Nucleus accumbens (tissue), 56 donors: ENCODE measurements at places on chromosomes 13 and 19.
A peak's percentile ranks its signal among the peaks of the same experiment; 100 is the strongest.

GRCh38 chr19:53195265-53195903, 2.2 kb upstream of the ZNF665 start:
- peak; percentile 28 for DNase-seq

- no peak for DNase-seq
These were observed 59.2 kb downstream of the MLLT1 start for GRCh38 chr19:6220385-6221191.

DNA sequence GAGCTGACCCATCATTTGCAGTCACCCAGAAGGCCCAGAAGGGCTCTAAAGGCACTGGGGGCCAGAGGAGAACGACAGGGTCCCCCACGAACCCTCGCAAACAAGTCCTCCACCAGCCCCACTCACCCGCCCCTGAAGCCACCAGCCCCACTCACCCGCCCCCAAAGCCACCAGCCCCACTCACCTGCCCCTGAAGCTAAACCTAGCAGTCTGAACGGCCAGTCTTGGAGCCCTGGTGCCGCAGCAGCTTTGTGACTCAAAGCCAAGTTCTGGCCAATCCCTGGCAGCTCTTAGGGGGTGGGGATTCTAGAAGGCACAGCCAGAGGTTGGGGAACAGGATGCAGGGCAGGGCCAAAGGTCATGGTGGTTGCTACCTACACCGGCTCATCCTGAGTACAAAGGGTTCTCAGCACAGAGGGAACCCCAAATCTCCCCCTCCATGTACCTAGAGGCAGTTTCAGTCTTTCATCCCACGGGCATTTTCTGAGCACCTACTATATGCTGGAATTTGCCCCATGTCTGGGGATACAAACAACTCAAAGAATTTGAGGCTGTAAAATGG, at the start of gene IQCN:
Gene IQCN, minus strand, starts transcription at position 234 of the 562 bp plus-strand sequence. CDS start 4,974 bp downstream, outside the sequence.
- DNase-seq: no peak

- no peak for DNase-seq
These were observed 28.0 kb downstream of the PIAS4 start for GRCh38 chr19:4035582-4035981.

DNA sequence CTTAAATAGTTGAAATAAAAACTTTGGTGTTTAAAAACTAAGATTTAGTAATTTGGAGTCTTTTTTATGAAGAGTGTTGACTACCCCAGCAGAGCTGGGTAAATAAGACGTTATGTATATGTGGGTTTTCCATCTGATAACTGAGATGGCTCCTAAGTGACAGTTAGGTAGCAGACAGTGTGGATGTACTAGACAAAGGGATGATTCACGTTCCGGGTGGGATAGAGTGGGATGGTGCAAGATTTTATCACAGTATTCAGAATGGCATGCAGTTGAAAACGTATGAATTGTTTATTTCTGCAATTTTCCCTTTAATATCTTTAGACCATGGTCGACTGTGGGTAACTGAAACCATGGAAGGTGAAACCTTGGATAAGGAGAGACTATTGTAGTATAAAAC, 50.4 kb downstream of the NAA16 start:
- DNase-seq: no peak

DNA sequence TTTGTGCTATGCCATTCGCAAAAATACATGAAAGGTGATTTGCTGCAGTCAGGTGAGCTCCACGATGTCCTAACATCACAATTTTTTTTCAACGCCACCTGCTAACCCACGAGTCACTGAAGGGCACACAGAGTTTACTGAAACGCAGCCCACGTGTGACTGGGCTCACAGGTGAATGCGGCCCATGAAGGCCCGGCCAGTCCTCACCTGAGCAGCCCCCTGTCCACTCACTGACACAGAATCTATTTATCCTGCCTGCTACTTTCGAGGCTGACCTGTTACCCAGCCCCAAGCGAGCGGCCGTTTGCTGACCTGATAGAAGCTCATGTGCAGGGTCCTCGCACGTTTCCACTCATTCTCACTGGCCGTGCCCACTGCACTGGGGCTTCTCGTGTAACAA, 121.9 kb upstream of the SOX1 start:
- no peak for DNase-seq

DNA sequence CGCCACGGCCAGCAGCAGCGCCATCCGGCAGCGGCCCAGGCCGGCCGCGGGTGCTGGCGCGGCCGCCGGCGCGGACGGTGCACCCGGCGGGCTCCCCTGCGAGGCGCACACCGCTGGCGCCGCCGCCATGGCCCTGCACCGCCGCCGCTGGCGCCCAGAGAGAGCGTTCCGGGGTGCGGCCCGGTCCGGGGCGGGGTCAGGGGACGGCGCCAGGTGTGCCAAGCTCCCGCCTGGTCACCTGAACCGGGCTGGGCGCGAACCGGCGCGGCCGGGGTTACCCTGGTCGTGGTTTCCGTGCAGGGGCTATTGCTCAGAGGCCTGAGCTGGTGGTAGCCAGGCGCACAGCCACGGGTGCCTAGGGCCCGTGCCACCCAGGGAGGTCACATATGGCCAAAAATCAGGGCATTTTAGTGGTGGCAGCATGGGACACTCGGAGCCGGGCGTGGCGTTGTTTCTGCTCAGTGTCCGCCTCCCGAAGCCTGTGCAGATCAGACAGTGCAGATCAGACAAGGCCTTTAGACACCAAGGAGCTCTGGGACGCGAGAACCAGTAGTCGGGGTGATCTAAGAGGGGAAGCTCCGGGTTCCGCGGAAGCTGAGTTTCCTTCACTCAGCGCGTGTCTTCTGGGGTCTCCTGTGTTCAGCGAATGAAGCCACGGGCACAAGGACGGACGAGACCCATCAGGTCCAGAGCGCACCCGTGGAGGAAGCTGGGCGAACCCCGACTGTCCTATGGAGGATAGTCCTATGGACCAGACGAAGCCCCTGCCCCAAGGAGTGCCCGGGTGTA, at the start of gene TMEM238:
Gene TMEM238, minus strand, starts transcription at position 162 of the 789 bp plus-strand sequence. Its CDS starts 33 bp downstream, at position 129.
- DNase-seq: no peak

DNA sequence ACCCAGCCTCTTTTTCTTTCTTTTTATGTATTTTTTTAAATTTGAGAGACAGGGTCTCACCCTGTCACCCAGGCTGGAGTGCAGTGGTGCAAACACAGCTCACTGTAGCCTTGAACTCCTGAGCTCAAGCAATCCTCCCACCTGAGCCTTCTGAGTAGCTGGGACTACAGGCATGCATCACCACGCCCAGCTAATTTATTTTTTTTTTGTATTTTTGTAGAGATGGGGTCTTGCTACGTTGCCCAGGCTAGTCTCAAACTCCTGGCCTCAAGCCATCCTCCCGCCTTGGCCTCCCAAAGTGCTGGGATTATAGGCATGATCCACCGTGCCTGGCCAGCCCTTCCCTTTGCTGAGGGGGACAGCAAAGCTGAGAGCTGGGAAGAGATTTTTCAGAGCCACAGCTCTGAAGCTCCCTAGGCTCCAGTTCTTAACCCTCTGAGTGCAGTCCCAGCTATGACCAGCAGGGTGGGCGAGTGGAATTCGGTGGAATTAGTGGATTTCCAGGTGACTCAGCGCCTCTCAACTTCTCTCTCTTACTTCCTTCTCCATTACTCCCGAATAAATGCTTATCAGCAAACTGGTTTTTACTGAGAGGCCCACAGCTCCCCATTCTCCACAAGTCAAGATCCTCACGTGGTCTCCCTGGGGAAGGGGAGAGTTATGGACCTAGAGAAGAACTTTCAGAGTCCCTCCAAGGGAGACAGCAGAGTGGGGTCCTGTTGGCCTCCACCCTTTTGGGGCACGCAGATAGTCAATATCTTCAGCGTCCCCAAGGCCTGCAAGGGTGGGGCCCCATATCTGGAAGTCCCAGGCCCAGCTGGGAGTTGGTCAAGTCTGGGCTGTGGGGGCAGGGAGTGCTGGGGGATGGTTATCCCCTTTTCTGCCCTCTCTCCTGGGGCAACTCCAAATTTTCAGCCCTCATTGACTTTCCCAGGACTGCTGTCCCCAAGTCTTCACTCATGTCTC, 1.2 kb downstream of the BLVRB start:
- DNase-seq: peak; percentile 56

- no peak for DNase-seq
These were observed 12.3 kb upstream of the DOCK6 start for GRCh38 chr19:11274533-11275086.

DNA sequence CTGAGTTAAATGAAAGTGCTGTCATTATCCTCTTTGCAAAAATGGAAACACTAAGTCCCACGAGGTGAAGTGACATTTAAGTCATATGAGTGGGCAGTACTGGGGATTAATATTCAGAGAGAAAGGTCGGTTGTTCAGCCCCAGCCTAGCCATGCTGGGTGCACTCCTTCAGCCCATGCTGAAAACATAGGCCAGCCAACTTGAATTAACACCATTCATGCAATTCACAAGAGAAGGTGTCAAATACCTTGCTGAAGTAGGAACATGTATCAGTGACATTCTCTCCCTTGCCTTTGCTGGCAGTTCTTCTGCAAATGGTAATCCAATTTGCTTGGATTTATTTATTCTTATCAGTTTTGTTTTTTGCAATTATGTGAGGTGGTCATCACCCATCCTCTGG, 256.3 kb downstream of the DNAJC15 start:
- DNase-seq: no peak

- no peak for DNase-seq
These were observed 3.4 kb downstream of the FEM1A start for GRCh38 chr19:4794971-4795370.

DNA sequence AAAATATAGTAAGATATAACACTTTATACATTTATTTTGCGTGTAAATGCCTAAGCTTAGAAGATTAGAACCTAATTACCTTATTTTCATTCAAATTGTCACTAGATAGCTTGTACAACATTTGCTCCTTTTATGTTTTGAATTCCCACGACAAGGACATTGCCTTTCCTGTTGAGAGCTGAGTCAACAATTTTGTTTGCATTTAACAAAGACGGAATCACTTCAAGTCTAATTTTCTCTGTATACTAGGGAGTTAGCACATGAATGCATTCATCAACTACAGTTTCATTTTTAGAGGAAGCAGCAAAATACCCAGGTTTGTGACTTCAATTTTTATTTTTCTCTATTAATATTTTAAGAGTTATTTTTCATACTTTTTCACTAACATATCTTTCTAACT, 48.7 kb upstream of the PCCA start:
- DNase-seq: no peak

DNA sequence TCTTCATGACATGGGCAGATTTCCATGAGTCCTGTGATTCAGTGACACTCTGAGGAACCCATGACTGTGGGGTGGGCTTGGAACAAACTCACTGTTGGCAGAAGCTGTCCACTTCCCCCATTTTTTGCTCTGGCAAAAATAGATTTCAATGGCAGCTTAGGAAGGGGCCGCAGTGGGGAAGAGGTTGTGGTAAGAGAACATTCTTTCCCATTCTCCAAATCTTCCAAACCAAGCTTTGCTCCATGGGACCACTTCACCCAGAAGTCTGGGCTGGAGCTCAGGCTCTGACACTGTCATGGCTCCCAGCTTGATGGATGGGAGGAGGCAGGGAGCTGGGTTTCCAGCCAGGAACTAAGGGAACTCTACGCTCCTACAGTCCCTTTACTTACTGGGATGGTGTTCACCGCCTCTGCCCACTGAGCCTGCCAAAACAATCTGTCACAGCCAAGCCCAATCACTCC, 24.9 kb upstream of the MEDAG start:
- DNase-seq: no peak

DNA sequence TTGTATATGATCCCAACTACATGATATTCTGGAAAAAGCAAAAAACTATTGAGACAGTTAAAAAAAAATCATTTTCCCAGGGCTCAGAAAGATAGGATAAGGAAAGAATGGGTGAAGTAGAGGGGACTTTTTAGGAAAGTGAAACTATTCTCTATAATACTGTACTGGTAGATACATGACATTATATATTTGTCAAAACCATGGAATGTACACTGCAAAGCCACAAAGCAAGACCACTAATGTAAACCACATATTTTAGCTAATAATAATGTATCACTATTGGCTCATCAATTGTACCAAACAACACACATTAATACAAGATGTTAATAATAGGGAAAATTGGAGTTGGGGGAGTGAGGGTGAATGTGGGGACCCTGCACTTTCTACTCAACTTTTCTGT, 182.6 kb downstream of the EFNB2 start:
- no peak for DNase-seq

DNA sequence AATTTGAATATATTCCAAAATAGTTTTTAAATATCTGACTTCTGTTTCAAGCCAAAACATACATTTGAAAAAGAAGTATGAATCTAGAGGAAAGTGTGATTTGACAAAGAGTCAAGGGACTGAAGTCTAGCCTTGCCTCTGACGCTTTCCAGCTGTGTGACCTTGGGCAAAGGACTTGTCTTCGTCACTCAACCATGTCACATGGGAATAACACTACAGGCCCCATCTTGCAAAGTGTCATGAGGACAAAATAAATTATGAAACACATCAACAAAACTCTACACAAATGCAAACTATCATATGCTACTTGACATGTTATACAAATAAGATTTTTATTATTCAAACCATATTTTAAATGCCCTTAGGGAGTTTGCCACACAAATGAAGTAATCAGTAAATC, 73.0 kb downstream of the CYSLTR2 start:
- no peak for DNase-seq

GRCh38 chr13:111625526-111626315, 305.3 kb downstream of the TEX29 start:
- no peak for DNase-seq

- DNase-seq: no peak
These were observed 2.7 kb downstream of the CYP4F12 start for GRCh38 chr19:15675560-15675959.

DNA sequence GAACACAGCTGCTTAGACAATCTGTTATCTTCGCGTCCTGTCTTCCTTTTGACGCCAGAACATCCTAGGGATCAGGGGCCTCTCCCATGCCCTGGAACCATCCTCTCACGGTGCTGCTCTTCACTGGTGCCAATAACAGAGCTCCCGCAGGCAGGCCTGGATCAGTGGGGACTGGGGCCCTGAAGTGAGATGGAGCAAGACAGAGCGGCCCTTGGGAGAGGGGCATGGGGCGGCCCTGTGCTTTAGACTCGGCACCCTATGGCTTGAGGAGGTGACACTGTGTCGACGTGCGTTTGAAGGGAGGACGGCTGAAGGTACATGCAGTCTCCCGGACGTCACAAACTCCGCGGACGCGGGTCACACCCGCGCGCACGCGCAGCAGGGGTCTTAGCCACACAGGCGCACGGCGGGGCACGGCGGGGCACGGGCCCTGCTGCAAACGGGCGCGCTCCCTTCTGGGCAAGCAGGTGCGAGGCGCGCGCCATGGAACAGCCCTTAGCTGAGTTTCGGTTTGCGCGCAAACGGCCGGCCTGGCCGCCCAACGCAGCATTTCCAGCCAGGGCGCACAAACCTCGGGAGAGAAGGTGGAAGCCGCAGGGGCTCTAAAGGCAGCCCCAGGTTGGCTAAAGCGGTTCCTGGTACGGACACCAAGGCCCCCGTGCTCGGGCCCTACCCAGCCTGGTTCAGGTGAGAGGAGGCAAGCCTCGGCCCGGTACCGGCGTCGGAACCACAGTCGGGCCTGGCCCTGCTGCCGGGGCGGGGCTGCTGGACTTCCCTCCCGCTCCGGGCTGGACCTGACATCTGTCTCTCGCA, 16.5 kb upstream of the RNF17 start:
- no peak for DNase-seq

DNA sequence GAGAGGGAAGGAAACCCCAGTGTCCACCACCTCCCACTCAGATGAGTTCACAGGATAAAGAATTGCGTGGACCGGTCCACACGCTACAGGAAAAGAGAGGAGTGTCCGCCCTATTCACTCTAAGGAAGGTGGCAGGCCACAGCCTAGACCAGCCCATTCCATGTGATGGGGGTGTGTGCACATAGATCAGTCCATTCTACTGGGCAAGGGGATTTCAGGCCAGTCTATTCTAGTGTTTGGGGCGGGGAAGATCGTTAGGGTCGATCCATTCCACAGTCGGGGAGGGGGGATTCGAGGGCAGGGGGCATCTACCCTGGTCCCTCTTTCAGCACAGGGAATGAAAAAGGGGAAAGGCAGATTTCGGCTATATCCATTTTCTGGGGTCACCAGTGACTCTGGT, 7.8 kb downstream of the FIZ1 start:
- no peak for DNase-seq
